ENCODE measurements at places on chromosomes 2 and 18. TPM values are rescaled to one million over a fixed set of nuclear protein-coding genes. Genes with fewer than 3 reads are reported as not detected.

DNA sequence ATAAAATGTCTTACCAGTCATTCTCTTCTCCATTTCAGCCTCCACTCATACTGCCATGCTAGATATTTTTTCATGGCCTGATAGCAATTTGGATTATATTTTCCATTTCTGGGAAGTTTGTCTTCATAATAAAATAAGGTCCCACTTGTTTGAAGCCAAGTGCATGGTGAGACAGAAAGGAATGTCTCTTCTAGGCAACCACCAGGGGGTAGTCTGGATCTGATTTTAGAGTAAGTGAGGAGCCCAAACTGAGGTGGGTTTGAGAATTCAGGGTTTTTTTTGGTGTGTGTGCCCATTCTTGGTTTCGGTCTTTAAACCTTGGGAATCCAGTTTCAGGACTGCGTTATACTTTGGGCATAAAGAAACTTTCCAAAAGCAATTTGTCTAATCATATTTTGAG lies 315.5 kb downstream of the RPRM start:
- H3K4me3 ChIP-seq = no peak overlapping the region
- H3K36me3 ChIP-seq = no peaks in the 10 kb centered on the region
- peaks cover 5% of the 10 kb centered on the region for H3K27me3 ChIP-seq
- DNase-seq = no peak
- no peaks in the 10 kb centered on the region for H3K4me1 ChIP-seq

- peaks cover 19% of the 10 kb centered on the region for H3K27me3 ChIP-seq
- H3K4me1 ChIP-seq = peaks cover 3% of the 10 kb centered on the region
- no peak overlapping the region for H3K4me3 ChIP-seq
- H3K27ac ChIP-seq = no peak overlapping the region
- DNase-seq = no peak
Observed at GRCh38 chr2:200042102-200042735, 86.8 kb downstream of the MAIP1 start.

DNA sequence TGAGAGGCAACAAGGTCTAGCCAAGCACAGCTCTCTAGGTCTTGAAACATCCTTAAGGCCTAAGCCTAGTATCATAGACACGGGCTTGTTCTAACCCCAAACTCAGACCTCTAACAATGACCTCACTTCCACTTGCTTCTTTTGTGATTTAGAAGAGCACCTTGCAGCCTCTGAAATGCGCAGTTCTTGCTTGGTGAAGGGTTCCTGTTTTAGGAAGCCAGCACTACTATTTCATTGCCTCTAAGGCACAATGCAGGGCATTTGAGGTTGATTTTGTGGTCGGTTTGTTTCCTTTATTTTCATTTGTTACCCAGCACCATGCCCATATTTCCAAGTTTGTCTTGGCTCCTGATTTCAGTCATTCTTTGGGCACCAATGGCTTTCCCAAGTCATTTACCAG lies 117.0 kb upstream of the CYP1B1 start:
- no peak overlapping the region for H3K4me3 ChIP-seq
- no peak overlapping the region for H3K27ac ChIP-seq

The GPD2 gene
- 9.8 TPM for total RNA-seq

The GREB1 gene
- total RNA-seq = 0.15 TPM
